ENCODE measurements at places on chromosomes 7 and 10.

GRCh38 chr10:33822774-33823173 lies 488.3 kb upstream of the NRP1 start:
- DNase-seq = no peak

- DNase-seq = no peak
Measured at GRCh38 chr10:43931308-43931930, 282.7 kb upstream of the ZNF32 start.

- DNase-seq = no peak
Measured at GRCh38 chr10:116170815-116171250, 102.2 kb downstream of the GFRA1 start.

GRCh38 chr10:25261110-25261509 lies 86.3 kb downstream of the GPR158 start:
- DNase-seq = no peak

- no peak for DNase-seq
Measured at GRCh38 chr10:49569031-49569631, 30.2 kb upstream of the ERCC6 start.

DNA sequence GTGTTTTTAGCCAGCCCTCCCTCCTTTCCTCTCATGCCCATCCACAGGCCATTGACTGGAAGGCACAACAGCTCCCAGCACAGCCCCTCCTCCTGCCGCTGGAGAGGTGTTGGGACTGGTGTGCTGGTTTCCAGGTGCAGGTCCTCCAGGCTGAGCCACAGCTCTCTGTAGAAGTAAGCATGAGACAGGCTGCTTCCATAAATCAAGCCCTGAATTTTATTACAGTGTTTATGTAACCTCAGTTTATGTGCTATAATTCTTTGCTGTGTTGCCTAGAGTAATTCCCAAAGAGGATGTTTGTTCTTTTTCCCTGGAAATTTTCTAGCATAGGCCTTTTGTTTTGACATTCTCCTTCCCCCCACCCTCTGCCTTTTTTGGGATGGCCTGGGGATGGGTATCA lies 445.8 kb downstream of the AUTS2 start:
- DNase-seq = no peak

DNA sequence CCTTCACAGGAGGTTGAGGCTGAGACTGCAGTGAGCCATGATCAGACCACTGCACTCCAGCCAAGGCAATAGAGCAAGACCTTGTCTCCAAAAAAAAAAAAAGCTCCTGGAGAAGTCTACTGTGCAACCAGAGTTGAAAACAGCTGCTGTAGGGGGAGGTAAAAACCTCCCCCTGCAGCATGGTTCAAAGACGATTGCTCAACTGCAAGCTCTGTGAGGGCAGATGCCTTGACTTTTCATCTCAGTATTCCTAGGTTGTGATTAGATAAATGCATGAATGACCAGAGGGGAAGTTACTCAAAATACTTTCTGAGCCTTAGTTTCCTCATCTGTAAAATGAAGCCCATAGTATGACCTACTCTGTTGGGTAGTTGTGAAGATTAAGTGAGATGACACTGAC lies 25.0 kb upstream of the PPA1 start:
- DNase-seq = no peak

- DNase-seq = no peak
Measured at GRCh38 chr7:3893151-3893788, 592.2 kb downstream of the SDK1 start.

DNA sequence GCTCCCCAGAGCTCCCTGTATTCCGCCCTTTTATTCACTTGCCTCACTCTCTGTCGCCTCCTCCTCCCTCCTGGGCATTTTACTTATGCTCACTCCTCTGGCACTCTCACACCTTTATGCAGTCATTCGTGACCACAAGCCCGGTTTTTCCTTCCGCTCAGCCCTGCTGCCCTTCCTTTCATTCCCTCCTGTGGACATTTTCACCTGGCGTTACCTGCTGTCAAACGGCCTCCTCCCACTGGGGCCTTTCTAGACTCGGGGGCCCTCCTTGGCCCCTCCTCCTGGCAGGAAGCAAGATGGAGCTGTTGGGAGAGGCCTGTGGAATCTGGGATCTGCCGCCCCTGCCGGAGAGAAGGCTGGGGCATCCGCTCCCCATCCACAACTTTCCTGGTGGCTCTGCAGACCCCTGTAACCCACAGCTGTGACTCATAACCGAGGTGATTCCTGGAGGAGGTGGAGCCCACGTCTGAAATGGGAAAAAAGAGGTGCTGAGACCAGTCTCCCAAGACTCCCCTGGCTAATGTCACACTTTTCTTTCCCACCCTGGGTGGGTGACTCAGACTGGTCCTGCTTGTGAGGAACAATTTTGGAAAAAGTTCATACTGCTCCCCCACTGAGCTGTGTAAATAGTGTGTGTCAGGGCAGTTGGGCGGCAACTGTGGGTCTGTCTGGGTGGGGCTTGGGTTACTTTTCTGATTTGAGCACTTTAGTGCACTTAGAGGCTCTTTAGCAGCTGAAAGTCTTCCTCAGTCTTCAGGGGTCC lies 1.2 kb downstream of the VCL start:
- peak; percentile 70 for DNase-seq

DNA sequence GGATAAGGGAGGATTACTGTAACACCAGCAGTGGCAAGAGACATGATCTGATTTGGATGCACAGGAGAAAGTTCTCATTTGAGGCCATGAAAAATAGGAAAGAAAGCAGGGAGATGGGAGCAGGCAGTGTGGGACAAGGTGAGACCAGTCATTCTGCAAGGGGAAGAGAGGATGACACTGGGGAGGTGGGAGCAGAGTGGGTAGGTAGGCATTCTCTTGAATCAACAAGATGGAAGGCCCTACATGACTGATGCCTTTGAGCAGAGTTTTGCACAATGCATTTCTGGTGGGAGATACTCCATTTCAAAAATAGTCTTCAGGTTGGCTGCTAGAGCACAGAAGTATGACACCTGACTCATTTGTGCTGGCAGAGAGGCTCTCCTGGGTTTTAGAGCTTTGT lies 10.5 kb downstream of the RPS24 start:
- DNase-seq = no peak

DNA sequence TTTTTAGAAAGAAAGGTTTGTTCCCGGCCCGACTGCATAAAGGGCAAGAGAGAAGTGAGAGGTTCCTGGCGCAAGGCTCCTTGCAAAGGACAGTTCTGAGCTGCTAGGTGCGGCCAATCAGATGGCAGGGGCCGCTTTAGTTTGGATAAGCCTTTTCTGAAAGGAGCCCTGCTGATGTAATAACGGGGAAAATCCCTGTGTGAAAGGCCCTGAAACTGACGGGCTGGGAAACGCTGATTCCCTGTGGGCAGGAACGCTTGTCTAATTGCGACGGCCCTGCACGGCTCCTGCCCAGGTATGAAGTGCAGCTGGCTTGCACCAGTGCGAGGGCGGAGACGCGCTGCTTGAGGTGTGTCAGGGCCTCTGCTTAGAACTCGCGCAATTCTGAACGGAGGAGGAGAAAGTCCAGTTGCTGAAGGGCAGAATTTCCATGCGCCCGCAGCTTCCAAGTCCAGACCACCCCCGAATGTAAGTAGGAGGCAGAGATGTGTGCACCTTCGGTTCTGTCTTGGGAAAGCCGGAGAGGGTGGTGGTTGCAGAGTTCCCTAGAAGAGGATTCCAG lies 30.5 kb downstream of the TACC2 start:
- peak; percentile 81 for DNase-seq

GRCh38 chr10:117801691-117802090 lies 245.1 kb downstream of the RAB11FIP2 start:
- no peak for DNase-seq

GRCh38 chr7:31508823-31509222 lies 5.1 kb upstream of the ITPRID1 start:
- DNase-seq = no peak

- DNase-seq = no peak
Measured at GRCh38 chr7:37495574-37496184, 47.0 kb upstream of the ELMO1 start.

DNA sequence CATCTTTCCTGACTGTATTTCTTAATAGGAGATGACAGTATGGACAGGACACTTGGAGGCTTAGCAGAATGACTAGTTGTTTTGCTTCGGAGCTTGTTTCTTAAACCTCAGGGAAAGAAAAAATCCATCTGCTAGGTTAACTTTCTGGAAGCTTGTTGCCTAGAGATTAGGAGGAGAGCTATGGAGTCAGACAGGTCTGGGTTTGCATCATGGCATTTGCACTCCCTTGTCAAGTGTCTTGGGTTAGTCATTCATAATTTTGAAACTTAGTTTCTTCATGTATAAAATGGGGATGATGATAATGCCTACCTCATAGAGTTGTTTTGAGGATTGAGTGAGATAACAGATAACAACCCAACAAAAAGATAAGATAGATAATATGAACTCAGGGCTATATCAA lies 231.5 kb downstream of the STK31 start:
- no peak for DNase-seq

GRCh38 chr7:94660006-94660405 lies 4.1 kb upstream of the SGCE start:
- DNase-seq = no peak

GRCh38 chr10:68166871-68167585 lies 57.7 kb downstream of the MYPN start:
- DNase-seq = no peak

DNA sequence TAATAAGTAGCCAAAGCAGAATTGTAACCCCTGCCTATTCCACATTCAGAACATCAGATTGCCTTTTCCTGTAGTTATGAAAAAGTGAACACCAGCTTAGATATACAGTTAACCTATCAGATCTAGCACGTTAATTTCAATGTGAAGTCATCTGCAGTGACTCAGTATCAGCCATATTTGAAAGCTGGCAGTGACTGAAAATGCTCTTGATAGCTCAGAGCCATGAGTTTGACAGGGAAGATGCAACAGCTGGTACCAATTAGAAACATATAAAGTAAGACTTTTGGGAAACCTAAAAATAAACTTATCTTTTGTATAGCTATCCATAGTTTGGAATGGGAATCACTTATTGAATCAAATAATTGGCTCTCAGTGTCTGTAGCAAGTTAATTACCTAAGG lies 284.1 kb upstream of the NPSR1 start:
- DNase-seq = no peak

DNA sequence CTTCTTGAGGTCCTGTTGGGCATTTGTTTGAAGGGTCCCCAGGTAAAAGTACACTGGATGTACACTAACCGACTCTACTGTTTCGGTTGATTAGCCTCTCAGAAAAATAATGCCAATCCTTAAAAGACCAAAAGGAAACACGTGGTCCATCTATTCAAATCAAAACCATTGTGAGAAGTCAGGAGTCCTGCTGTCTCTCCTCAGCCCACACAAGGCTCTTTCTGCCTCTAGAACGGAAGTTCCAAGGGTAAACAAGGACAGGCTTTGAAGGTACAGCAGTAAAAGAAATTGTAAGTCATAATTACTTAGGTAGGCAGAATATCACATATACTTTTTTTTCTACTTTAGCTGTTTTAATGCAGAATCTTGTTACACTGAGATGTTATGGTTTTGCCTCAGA lies 71.7 kb upstream of the TPK1 start:
- DNase-seq = no peak

- peak; percentile 65 for DNase-seq
Measured at GRCh38 chr10:6918305-6918704, 338.2 kb upstream of the PRKCQ start.

- no peak for DNase-seq
Measured at GRCh38 chr10:128729910-128730420, 603.7 kb upstream of the MKI67 start.

DNA sequence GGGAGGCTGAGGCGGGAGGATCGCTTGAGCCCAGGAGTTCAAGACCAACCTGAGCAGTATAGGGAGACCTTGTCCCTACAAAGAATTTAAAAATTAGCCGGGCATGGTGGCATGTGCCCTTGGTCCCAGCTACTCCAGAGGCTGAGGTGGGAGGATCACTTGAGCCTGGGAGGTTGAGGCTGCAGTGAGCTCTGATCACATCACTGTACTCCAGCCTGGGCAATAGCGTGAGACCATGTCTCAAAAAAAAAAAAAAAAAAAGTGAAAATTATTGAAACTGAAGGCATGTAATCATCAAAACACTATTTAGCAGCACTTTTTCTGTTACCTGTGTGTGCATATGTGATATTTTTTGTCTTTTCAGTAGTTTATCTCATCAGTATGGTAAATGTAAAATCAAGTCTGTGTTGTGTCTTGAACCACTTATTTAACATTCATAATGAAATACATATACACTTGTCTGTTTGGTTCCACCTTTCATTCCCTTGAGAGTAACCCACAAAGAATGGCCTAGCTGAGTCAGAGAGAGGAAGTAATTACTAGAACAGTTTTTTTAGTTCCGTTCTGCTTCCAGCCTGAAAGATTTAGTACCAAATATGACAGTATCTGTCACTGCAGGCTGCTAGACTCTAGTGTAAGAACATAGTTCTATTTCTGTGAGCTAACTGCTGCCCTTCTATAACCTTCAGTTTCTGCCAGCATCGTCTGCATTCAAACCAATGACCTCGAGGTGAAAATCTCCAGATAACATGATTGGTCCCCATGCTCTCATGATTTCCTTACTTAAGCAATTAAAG lies 68.6 kb downstream of the MMRN2 start:
- no peak for DNase-seq

GRCh38 chr7:73572767-73573186 lies 5.6 kb downstream of the TBL2 start:
- DNase-seq = peak; percentile 14

- DNase-seq = no peak
Measured at GRCh38 chr10:48731654-48732053, 47.0 kb downstream of the WDFY4 start.

- DNase-seq = no peak
Measured at GRCh38 chr7:127810696-127811660, 159.0 kb downstream of the SND1 start.

- peak; percentile 42 for DNase-seq
Measured at GRCh38 chr10:69056536-69057260, 31.2 kb upstream of the SRGN start.

DNA sequence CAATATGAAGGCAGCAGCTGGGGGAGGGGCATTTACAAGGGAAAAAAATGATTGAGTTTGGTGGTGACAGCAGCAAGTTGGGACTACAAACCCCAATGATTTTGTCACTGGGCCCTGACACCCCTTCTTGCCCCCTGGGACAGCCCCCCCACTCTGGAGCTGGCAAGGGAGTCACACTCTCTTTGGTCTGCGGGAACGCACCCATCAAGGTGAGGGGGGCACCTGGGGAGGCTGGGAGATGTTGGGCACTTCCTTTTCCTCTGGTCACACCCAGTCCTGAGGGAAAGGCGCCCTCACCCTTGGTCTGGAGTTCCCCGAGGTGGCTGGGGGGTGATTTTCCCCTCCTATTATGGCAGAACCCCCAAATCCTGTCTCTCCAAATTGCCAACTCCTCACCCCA lies 24.4 kb downstream of the EPHB4 start:
- DNase-seq = no peak

GRCh38 chr7:157553256-157553655 lies 216.5 kb downstream of the DNAJB6 start:
- DNase-seq = no peak

DNA sequence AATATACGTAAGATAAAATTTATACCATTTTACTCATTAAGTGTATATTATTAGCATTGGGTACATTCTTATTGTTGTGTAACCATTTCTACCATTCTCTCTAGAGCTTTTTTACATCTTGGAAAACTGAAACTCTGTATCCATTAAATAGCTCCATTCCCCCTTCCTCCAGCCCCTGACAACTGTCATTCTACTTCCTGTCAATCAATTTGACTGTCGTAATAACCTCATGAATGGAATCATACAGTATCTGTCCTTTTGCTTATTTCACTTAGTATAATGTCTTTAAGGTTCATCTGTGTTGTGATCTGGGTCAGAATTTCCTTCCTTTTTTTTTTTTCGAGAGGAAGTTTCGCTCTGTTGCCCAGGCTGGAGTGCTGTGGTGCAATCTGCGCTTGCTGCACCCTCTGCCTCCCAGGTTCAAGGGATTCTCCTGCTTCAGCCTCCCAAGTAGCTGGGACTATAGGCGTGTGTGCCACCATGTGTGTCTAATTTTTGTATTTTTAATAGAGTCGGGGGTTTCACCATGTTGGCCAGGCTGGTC lies 15.6 kb downstream of the ZRANB1 start:
- peak; percentile 57 for DNase-seq

Data from lower lobe of right lung (tissue), 2 donors.